Renal cortex interstitium (tissue), 15 donors: ENCODE measurements at places on chromosomes 4 and X. TPM values are rescaled to one million over a fixed set of nuclear protein-coding genes. Genes with fewer than 3 reads are reported as not detected.

- no peak for DNase-seq
Measured at GRCh38 chr4:15162465-15163283, 160.4 kb downstream of the CPEB2 start.

GRCh38 chr4:39786838-39787237 lies 88.9 kb downstream of the UBE2K start:
- DNase-seq = no peak

DNA sequence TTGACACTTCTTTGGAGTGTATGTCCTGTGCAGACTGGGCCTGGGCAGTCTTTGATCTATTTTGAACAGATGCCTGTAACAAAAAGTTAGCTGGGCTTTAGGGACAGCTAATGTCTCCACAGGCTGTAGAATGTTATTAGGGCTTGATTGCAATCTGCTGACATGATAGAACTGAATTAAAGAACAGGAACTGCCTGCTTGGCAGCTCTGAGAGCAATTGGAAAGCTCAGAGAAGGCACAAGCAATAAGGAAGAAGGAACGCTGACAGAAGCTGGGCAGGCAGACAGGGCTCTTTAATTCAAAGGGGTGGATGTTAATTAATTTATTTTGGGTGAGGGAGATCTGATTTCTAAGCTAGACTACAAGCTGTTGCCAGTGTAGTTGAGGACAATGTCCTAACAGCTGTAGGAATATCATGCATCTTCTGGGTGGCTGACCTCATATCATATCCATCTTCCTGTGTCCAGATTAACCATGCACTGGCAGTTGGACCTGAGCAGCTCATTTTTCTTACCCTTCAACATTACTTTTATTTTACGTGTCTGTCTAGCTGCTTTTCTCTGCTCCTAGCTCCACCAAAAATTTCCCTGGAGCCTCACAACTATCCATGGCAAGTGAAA lies 20.7 kb upstream of the GRXCR1 start:
- no peak for DNase-seq

GRCh38 chr4:74237425-74237966 lies 70.8 kb upstream of the EPGN start:
- no peak for DNase-seq

GRCh38 chr4:81207828-81208227 lies 7.2 kb downstream of the PRKG2 start:
- DNase-seq = no peak

DNA sequence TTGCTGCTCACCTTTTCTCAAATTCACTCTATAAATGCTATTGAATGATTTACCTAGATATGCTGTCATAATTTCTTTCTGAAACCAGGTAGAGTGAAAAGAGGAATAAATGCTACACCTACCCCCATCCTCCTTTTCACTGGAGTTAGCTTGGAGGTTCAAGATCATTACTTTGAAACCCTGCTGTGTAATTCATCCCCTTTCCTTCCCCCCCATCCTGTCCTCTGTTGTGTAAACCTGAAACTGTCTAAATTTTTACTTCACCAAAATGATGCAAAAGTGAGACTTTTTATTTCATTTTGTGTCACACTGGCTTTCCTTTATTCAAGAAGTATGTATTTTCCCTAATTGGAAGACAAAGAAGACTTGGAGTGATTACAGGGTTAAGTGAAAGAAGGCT lies 5.4 kb downstream of the ZCCHC18 start:
- no peak for DNase-seq

DNA sequence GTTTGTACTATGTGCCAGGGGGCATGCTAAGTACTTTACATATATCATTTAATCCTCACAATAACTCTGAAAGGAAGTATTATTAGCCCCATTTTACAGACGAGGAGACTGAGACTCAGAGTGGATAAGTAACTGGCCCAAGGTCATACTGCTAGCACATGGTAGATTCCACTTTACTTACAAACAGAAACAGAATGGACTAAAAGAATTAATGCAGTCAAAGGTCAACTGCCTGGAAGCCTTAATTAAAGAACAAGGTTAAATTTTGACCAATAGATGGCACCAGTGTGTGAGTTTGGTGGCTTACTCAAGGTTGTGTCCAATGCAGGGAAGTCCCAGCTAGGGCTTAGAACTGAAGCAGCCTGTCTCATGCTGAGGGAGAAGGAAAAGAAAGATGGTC lies 4.7 kb downstream of the RIPPLY1 start:
- DNase-seq = no peak

DNA sequence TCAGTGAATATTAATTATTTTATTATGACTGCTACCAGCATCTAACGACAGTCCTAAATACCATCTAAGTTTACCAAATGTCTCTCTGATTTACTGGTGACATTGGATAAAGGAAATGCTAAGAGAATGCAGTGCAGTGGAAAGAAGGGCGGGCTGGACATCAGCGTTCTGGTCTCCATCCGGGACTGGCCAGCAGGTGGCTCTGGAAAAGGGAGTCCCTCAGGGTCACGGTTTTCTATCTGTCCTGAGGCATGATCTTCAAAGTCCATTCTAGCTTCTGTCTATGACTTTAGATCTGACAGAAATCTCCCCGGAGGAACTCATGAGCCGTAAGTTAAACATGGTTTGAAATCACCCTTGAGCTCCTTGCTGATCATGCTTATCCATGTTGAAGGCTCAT lies 3.3 kb downstream of the TRIM2 start:
- DNase-seq = no peak

GRCh38 chr4:175874306-175874705 lies 62.2 kb upstream of the GPM6A start:
- DNase-seq = no peak

DNA sequence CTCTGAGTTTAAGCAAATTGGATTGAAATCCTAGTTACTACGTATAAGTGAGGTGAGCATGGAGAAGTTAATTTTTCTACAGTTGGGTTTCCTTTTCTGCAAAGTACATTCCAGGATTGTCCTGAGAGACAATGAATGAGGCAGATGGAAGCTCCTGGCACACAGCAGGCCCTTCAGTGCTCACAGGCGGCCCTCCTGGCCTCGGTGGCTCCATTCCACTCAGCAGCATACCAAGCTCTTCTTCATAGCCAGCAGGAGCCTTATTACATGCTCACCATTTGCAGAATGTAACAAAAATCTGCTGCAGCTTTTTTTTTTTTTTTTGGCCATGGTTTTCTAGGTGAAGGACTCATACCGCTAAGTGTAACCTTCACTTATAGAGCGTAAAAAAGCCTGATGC lies 113.2 kb upstream of the FAM9B start:
- no peak for DNase-seq

GRCh38 chr4:165325732-165326512 lies 1.5 kb upstream of the MSMO1 start:
- no peak for DNase-seq

GRCh38 chr4:7650606-7651385 lies 216.1 kb upstream of the PSAPL1 start:
- DNase-seq = no peak

GRCh38 chr4:179441596-179441995 lies 1999.4 kb upstream of the AGA start:
- no peak for DNase-seq

DNA sequence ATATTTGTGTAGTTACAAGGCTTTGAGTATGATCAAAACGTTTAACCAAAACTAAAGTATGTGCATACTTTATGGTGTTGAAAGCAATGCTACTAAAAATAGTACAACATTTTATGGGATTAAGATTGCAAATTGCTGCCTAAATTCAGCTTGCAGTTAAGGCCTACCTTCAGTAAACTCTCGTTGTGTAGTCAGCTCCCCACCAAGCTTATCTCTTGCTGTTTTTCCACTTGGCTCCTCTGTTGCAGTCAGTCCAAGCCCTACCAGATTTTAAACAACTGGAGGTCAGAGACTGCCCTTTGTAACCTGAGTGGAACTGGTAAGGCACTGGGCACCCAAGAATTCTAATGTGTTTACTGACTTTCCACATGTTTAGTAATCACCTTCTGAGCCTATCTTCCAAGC lies 25.7 kb downstream of the AFF1 start:
- no peak for DNase-seq

GRCh38 chrX:135596495-135596894 lies 76.0 kb downstream of the INTS6L start:
- no peak for DNase-seq

GRCh38 chr4:14149176-14150053 lies 521.9 kb upstream of the BOD1L1 start:
- no peak for DNase-seq

DNA sequence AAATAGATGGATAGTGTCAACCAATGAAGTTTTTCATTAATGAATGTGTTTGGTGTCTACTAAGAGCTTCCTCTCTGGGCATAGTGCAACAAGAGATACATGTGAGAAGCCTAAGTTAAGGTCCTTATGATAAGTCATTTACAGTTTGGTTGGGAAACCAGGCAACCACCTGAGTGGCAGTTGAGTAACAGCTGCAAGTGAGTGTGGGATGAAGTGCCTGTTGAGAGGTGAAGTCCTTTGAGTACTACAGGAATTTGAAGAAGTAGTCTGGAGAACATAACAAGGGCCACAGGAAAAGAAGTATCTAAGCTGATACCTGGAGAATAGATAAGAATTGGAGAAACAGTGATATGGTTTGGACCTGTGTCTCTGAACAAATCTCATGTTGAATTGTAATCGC lies 48.5 kb upstream of the FRMPD4 start:
- DNase-seq = no peak

GRCh38 chr4:105193536-105193935 lies 46.9 kb downstream of the TET2 start:
- DNase-seq = no peak

DACH2 gene
- polyA plus RNA-seq = 19.6 TPM

NAAA gene
- 13.8 TPM for polyA plus RNA-seq

TSPAN7 gene
- 54.0 TPM for polyA plus RNA-seq

KLB gene
- 0.17 TPM for polyA plus RNA-seq

ACE2 gene
- polyA plus RNA-seq = 58.8 TPM

LYAR gene
- 17.4 TPM for polyA plus RNA-seq

CSAG1 gene
- polyA plus RNA-seq = not detected

GAGE2A gene
- not detected for polyA plus RNA-seq

FGFBP2 gene
- not detected for polyA plus RNA-seq

ARSH gene
- not detected for polyA plus RNA-seq
